DMS 273 treated with DMSO at 0.1 percent for 48 hours (cell line): ENCODE measurements at places on chromosomes 5 and 9.

- DNase-seq = no peak
Measured at GRCh38 chr5:161546095-161546469, 443 bp downstream of the GABRB2 start.

GRCh38 chr9:137316012-137316981, 14.2 kb upstream of the NRARP start:
- DNase-seq = no peak

- no peak for DNase-seq
Measured at GRCh38 chr5:53422539-53422938, 57.9 kb upstream of the FST start.

- no peak for DNase-seq
Measured at GRCh38 chr9:70367305-70367930, 47.0 kb downstream of the KLF9 start.

DNA sequence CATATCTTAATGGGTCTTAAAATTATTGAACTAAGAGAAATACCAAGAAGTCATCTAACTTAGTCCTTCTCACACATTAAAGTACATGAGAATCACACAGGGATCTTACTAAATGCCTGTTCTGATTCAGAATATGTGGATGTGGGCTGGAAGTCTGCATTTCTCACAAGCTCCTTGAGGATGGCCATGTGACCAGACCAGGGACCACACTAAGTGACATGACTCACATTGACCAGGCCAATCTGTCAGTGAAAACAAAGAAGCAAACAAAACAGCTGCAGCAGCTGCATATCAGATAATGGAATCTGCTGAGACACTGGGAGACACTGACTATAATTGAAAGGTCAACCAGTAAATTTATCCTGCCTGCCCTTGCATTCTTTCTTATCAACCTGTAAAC, 110.5 kb downstream of the ADAMTS12 start:
- DNase-seq = no peak

- no peak for DNase-seq
Measured at GRCh38 chr9:73118286-73118685, 33.4 kb upstream of the ANXA1 start.

GRCh38 chr9:83639266-83639665, 16.3 kb downstream of the IDNK start:
- DNase-seq = no peak

DNA sequence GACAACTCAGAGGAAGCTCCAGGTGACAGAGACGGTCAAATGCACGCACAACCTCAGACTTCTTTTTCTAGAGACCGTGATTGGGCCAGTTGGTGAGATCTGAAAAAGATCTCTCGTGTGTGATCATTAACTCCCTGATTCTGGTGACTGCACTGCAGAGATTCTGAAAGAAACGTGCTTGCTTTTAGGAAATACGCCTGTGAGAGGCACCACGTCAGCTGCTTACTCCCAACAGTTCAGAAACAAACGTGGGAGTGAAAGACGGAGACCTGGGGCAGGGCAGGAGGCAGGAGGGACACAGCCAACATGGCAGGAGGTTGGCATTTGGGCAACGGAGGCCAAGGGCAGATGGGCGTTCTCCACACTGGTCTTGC, 15.9 kb downstream of the SLC12A7 start:
- no peak for DNase-seq

GRCh38 chr5:32767948-32768467, 56.9 kb downstream of the NPR3 start:
- no peak for DNase-seq

DNA sequence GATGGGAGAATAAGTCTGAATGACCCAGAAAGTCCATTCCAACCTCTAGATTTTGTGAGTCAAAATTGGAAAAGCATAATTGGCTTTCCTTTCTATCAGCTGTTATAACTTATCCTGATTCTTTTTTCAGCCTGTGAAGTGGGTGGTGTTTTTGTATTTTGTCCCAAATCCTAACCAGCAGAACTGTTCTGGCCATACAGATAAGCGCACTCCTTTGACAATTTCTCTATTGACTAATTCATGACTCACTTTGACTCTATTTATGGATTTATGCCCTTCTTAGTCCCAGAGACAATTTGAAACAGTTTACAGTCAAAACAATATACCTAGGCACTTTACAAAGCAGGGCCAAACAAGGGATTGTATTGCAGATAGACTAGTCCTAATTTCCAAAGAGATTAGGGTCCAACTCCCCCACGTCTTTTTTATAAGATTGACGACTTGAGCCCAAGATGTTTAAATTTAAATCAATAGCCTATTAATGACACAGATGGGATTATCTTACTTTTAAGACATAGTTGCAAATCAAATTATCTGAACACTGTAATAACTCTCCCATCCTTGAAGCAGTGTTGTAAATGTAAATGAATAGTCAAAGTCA, 301.7 kb upstream of the SEMA6A start:
- no peak for DNase-seq

DNA sequence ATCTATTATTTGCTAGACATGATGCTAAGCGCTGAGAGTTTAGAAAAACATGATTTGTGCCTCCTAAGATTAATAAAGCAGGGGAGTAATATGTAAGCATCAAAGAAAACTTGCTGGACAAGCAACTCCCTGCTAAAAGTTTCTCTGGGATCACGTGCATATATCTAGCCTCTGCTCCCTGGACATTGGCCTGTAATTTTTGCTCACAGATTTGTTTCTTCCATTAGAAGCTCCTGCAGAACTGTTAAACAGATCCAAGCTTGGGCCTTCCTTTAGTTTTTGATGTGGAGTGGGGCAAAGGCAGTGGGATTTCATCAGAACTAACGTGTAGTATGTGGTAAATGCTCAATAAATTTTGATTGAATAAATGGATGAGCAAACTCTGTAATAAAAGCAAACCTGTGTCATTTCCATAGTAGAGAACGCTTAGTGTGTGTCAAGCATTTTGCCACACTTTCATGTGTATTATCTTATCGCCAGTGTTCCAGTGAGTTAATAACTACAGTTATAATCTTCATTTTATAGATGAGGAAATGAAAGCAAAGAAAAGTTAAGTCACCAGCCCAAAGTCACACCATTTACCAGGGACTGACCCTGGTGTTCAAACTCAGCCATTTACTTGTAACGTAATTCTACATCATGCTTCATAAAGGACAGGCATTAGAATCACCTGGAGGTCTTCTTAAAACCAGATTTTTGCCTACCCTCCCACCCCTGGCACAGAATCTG, 100.3 kb downstream of the PCSK5 start:
- no peak for DNase-seq

GRCh38 chr5:42991404-42992087, 48.6 kb downstream of the ANXA2R start:
- DNase-seq = no peak

- no peak for DNase-seq
Measured at GRCh38 chr9:37596504-37596903, 4.1 kb upstream of the TOMM5 start.

- DNase-seq = no peak
Measured at GRCh38 chr9:75692309-75692708, 198.2 kb upstream of the PCSK5 start.

DNA sequence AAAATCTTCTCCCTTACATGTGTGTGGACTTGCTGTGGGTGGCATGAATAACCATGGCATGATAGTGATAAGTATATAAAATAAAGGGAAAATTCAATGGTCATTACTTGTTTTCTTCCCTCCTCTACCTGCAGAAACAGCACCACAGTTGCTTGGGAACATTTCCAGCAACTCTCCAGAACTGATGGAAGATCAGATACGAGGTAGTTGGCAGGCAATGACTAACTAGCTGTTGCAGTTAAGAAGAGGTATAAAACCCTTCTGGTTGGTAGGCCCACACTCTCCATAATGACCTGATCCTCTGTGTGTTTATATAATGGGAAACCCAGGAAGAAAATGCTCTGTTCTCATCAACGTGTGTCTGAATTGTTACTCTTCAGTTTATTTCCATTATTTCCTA, 185.9 kb downstream of the SYK start:
- no peak for DNase-seq

GRCh38 chr9:128141604-128142003, 7.6 kb upstream of the LCN2 start:
- no peak for DNase-seq

GRCh38 chr9:23824830-23825591, 1.0 kb downstream of the ELAVL2 start:
- DNase-seq = no peak

DNA sequence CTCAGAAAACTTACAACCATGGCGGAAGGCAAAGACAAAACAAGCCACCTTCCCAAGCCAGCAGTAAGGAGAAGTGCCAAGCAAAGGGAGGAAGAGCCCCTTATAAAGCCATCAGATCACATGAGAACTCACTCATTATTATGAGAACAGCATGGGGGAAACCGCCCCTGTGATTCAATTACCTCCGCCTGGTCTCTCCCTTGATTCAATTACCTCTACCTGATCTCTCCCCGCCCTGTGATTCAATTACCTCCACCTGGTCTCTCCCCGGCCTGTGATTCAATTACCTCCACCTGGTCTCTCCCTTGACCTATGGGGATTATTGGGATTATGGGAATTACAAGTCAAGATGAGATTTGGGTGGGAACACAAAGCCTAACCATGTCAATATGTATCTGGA, 467.3 kb upstream of the FTMT start:
- no peak for DNase-seq

DNA sequence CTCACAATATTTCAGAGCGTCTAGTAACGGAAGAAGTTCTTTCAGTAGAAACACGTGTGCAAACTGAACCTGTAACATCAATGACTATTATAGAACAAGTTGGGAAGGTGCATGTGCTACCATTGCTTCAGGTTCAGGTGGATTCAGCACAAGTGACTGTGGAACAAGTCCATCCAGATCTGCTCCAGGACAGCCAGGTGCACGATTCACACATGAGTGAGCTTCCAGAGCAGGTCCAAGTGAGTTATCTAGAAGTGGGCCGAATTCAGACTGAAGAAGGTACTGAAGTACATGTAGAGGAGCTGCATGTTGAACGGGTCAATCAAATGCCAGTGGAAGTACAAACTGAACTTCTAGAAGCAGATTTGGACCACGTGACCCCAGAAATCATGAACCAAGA, 17.4 kb upstream of the NIM1K start:
- no peak for DNase-seq
